ENCODE measurements at places on chromosomes 2 and 18.

DNA sequence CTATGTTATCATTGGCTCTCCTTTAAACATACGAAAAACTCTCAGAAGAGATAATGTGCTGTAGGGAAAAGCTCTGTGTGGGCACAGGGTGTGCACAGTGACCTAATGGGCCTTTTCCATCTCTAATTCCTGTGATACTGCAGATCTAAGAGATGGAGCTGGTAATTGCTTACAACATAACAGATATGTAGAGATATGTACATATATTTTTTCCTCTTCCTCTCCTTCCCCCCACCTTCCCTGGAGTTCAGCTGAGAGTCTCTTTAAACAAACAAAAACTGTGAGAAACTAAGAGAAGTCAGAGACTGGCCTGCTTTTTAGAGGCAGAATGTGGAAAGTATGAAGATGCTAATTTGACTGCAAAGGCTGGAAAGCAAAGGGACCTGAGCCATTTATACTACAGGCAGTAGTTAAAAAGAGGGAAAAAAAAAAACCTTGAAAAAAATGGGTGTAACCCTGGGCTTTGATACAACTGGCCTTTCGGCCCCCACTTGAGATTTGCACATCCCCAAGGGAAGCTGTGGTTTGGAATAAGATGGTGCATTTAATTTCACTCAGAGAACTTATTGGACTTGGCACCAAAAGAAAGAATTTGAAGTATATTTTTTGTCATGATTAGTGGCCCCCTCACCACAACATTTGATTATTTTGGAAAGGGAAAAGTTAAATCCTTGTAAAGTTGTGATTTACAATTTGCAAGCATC lies 502.2 kb upstream of the ZEB2 start:
- DNase-seq = no peak

- DNase-seq = no peak
These were observed 165.2 kb upstream of the EPC2 start for GRCh38 chr2:148479398-148479797.

- DNase-seq = no peak
These were observed 104.7 kb downstream of the VSNL1 start for GRCh38 chr2:17644997-17645720.

DNA sequence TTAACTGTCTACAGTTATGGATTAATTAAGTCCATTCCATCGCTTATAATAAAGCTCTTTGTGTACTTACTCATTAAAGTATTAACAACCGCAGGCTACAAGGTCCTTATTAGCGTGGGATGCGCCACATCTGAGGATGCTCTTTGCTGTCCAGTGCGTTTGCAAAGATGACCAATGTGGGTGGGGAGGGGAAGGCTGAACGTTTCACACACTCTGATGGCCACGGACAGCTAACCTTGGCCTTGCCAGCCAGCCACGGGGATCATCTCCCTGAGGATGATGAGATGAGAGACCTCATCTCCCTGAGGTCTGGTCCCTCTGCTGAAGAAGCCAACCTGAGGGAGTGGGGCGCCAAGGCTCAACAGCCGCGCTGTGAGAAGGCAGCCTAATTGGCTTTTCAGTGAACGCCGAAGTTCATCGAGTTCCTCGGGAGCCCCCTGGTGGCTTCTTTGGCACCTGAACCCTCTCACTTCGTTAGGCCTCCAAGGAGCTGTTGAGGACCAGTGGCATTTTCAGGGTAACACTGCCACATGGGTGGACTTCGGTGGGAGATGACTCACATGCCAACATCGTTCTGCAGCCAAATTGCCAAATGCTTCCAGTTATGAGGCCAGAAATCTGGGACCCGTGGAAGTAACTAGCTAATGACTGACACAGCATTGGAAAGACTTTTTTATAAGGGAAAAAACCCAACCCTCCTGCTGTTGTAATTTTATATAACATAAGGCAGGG lies 69.3 kb upstream of the SEC11C start:
- DNase-seq = peak; percentile 60

DNA sequence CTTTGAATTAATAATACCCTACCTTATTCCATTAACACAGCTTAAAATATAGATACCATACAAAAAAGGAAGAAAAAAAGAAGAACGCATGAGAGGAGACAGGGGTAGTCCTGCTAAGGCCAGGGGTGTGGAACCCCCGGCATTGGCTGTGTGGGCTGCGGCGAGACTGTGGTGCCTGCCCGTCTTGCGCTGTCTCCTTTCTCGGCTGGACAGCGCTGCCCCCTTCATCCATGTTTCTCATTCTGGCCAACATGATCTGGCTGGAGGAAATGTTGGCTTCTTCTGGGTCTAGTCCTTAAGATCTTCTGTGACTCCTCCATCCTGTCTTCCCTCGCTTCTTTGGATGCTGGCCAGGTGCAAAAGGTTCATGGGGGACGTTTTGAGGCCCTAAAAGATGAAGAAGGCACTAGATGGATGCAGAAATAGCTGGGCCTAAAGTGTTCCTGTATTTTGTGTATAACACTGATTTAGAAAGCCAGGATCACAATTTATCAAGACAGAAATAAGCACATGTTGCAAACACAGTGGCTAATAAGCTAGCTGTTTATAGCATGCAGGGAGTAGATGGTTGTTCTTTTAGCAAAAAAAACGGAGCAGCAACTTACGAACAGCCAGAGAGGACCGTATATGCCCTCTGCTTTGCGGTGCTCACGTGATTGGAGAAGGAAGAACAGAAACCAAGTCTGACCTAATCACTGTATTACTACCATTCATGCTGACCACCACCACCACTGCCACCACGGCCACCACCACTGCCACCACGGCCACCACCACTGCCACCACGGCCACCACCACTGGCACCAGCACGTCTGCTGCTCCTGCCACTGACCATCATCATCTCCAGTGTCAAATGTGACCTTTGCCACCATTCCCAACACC lies 71.7 kb upstream of the ASB18 start:
- no peak for DNase-seq

DNA sequence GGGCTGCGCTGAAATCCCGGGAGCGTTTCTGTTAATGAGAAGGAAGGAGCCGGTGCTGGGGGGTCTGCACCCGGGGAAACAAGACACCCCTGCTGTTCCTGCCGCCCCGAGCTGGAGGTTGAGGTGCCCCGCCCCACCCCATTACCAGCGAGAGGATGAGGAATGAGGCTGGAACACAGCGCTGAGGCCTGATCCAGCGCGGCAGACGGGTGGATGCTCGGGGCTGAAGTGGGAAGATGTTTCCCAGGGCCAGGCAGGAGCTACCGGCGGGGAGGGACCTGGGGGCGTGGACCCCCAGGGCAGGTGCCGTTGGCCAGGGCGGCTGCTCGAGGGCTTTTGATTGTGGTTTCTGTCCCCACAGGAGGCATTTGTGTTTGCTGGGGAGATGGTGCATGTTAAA lies 134.3 kb upstream of the CTDP1 start:
- no peak for DNase-seq

- no peak for DNase-seq
These were observed 446.7 kb downstream of the SETBP1 start for GRCh38 chr18:45127405-45127804.

DNA sequence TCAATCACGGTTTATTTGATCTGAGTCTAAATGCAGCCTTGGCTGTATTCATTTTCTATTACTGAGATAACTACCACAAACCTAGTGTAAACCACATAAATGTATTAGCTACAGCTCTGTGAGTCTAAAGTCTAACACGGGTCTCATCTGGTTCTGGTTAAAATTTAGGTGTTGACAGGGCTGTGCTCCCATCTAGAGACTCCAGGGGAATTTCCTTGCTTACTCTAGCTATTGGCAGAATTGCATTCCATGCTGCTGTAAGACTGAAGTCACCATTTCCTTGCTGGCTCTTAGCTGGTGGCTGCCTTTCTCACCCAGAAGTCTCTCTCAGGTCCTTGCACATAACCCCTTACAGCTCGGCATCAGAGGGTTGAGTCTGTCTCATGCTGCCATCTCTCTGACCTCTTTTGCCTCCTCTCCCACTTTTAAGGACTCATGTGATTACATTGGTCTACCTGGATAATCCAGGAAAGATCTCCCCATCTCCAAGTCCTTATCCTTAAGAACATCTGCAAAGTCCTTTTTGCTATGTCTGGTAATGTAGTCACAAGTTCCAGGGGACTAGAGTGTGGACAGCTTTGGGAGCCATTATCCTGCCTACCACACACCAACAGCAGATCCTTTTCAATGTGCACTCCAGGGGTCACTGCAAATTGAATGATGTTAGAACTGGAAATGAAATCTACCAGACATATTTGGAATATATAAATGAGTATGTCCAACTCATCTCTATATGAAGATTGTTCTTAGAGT lies 207.0 kb upstream of the AGAP1 start:
- no peak for DNase-seq

DNA sequence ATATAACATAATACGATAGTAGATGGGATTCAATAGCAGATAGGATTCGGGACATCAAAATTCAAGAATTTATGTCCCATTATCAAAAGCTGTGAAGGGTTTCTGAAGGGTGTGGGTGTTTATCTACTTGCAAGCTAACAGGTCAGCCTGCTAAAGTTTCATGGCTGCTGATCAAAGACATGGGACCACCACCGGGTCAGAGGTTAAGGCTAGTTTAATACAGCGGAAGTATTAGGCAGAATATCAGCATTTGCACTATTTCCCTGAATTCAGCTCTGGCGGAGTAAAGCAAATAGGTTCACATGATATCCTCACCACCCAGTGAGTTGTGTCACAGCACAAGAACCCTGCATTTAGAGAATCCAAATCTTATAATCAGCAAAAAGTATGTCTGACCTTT lies 82.5 kb downstream of the DSEL start:
- DNase-seq = no peak

- no peak for DNase-seq
These were observed 1.5 kb downstream of the GAD1 start for GRCh38 chr2:170818036-170818751.

DNA sequence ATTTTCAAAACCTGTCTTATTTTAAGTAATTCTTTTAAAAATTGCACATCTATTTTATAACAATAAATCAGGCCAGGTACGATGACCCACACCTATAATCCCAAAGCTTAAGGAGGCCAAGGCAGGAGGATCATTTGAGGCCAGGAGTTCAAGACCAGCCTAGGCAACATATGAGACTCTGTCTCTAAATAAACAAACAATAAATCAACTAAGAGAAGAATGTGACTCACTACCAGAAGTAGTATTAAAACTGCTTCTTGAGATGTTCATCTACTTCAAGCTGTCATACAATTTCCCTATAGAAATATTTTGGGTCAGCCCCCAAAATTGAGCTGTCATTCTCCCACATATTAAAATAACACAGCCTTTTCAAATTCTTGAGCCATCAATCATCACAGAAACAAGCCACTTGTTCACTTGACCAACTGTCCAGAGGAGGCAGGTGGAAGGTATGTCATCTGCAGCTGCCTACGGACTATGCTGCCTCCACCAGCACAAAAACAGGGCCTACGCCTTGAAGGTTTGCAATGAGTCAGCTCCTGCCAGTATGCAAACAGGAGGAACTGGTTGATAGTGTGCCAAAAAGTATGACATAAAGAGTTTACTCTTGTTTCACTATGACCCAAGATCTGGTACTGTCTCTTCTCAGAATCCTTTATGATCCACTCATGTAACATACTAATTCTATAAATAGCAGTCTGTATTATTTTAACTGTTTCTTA lies 33.6 kb downstream of the KIDINS220 start:
- DNase-seq = no peak

- no peak for DNase-seq
These were observed 111.5 kb upstream of the SH3BP4 start for GRCh38 chr2:234840336-234840735.

DNA sequence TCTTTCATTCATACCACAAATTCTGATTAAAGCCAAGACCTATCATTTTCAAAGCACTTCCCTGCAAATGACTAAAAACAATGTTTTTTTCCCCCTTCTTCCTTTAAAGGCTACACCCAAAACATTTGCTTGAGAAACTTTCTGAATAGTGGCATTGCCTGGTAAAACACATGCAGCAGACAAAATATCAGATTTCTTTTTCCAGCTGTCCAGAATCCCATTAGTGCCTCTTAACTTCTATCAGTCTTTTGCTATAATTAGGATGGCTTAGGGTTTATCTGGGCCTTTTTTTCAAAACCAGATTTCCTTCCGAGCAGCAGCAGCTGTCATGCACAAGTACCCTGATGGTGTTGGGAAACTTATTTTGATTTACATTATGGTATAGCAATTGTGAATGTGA lies 50.6 kb downstream of the ALPK2 start:
- no peak for DNase-seq

- no peak for DNase-seq
These were observed 2.8 kb downstream of the TRPM8 start for GRCh38 chr2:233919938-233920337.

DNA sequence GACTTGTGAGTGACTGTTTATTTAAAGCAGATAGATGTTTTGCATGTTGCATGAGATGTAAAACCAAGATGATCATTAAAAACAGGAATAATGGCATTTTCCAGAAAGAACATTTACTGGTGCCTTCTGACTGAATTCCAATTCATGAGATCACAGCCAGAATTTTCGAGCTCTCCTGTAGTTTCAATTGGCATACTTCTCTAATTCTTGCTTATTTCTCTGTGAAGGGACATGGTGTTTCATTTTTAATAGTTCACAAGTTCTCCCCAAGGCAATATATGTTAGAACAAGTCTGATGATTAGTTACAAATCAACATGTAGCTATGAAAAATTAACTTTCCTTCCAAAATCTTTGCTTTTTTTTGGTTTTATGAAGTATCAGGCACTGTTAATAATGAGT lies 105.7 kb downstream of the PDE1A start:
- no peak for DNase-seq

GRCh38 chr2:191105082-191105481 lies 45.7 kb downstream of the STAT4 start:
- DNase-seq = no peak

DNA sequence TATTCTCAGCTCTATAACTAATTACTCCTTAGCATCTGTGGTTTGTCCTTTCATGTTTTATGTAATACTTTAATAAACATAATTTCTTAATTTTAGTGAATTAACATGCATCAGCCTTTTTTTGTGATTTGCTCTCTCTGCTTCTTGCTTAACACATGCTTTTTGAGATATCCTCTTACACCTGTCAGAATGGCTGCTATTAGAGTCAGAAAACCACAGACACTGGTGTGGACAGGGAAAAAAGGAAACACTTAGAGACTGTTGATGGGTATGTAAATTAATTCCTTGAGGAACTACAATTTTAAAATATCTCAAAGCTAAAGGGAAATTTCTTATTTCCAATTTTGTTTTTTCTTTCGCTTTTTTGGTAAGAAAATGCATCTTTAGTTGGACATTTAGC lies 549.0 kb downstream of the ZNF804A start:
- DNase-seq = no peak

- DNase-seq = no peak
These were observed 16.3 kb downstream of the HS1BP3 start for GRCh38 chr2:20634507-20635112.

DNA sequence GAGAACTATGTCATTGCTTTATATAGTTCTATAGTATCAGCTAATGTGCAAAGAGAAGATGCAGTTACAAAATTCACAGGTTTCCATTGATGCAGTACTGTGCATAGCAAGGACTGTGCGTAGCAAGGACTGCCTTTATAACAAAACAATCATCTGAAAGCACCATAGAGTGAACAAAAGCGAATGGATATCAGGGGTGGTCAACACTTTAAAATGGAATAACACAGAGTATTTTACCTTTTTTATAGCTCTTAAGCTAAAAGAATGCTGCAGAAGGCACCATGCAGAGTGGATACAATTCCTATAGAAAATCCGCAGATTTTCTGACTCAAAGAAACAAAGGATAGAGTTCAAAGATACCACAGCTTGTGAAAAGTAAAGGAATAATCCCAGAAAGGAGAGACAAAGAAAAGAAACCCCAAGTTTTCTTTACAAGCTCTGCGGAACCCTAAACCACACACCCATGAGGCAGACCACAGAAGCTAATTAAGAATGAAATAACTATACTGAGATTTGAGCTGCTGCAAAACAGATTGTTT lies 229.9 kb upstream of the DTNA start:
- no peak for DNase-seq

GRCh38 chr18:50203801-50204604 lies 9.1 kb upstream of the MYO5B start:
- no peak for DNase-seq
